ENCODE measurements at places on chromosomes 11 and 22.

DNA sequence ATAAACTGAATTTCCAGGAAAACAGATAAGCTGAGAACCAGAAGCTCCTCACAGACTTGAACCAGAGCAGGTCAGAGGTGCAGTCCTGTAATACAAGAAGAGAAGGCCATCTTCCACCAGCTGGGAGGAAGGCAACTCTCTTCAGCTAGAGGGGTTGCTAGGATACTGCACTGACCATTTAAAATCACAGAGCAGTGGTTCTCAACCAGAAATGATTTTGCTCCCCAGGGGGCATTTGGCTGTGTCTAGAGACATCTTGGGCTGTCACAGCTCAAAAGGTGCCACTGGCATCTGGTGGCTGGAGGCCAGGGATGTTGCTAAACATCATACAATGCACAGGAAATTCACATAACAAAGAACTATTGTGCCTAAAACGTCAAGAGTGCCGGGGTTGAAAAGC, 17.2 kb downstream of the OPCML start:
- DNase-seq = no peak

DNA sequence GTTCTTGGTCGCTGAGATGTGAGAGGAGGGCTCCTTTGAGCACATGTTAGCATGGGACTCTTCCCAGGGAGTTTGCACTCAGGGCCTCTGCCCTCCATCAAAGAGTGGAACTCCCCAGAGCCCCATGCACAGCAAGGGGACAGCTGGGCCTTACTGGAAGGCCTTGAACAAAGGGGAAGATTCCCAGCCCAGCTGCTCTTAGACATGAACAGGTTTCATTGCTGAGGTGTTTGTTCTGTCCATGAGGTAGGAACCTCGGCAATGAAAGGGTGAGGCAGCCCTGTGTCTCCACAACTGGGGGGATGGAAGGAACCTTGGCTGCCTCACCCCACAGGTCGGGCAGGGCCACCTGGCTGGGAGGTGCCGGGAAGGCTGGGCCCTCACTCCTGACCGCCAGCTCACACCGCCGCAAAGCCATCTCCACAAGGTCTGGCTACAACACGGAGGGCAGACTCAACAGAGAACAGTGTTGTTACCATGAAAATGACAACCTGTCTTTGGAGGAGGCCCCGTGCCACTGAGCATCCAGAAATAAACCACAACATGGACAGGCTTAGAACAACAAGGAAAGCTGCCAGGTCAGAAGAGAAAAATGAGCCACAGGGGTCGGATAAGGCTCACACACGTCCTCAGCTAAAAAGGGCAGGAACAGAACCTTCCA, 3.2 kb downstream of the DERL3 start:
- DNase-seq = no peak

- no peak for DNase-seq
Observed at GRCh38 chr11:111645657-111646316, 43.5 kb downstream of the SIK2 start.

- no peak for DNase-seq
Observed at GRCh38 chr22:35275580-35275979, 18.3 kb downstream of the HMGXB4 start.

DNA sequence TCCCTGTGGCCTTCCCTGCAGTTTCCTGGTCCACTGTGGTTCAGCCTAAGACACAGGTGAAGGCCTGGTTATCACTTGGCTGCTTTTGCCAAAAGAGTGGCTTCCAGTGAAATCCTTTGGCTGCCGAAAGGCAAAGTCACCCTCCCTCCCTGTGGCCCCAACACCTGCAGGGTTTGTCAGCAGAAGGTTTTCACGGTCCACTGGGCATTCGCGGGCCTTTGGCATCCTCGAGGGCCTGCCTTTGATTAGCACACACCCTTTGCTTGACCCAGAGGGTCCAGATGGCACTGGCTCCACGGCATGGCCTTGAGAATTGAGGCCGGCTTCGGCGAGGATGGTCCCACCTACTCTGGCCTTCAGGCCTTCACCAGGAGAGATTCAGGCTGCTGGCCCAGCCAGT, 35.3 kb downstream of the RTN4R start:
- DNase-seq = no peak

- DNase-seq = no peak
Observed at GRCh38 chr11:126279191-126279590, 3.7 kb upstream of the TIRAP start.

GRCh38 chr11:128719556-128719824, 25.6 kb downstream of the FLI1 start:
- DNase-seq = no peak

DNA sequence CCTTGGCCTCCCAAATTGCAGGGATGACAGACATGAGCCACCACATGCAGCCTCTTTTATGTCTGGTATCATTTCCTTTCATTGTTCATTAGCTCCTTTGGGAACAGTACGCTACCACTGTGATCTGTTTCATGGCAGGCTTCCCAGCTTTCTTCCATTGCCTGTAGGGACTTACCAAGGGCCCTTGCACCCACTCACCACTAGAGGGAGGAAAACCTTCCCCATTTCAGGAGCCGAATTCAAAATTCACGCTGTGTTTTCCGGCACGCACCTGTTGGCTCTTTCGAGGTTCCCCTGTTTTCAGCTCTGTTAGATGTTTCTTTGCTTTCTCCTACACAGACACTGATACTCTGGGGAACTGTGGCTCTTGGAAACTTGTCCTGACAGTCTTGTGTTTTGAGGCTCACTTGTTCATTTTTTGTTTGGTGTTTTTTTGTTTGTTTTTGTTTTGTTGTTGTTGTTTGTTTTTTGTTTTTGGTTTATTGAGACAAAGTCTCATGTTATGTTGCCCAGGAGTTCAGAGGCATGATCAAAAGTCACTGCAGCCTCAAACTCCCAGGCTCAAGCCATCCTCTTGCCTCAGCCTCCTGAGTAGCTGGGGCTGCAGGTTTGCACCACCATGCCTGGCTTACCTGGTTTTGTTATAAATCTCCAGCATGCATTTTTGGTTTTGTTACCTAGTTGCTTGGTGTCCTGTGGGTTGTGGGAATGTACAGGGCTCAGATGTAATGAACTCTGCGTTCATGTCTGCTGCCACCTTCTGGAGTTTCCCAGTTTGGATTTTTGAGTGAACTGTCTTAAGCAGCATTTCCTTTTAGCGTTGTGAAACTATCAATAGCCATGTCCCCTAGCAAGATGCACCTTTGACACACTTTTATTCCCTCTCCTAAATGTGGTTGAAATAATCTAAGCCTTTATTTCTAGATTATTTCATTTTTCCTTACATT, 2.3 kb downstream of the KRTAP5-11 start:
- DNase-seq = peak; percentile 74

GRCh38 chr11:62491571-62492329, 54.9 kb downstream of the AHNAK start:
- no peak for DNase-seq

DNA sequence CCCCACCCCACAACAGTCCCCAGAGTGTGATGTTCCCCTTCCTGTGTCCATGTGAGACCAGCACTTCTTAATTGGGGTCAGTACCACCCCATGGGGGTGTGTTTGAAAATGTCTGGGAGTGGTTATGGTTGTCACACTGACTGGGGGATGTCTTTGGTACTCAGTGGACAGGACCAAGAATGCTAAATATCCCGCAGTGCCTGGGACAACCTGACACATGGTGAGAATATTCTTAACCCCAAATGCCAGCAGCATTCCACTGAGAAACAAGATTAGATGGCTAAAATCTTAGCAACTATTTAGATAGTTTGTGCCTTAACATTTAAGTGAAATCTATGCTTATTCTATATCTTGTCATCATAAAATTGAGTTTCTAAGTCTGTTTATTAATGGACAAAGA, 177.5 kb upstream of the ZBED5 start:
- no peak for DNase-seq
